ENCODE measurements at places on chromosomes 12 and 14.

DNA sequence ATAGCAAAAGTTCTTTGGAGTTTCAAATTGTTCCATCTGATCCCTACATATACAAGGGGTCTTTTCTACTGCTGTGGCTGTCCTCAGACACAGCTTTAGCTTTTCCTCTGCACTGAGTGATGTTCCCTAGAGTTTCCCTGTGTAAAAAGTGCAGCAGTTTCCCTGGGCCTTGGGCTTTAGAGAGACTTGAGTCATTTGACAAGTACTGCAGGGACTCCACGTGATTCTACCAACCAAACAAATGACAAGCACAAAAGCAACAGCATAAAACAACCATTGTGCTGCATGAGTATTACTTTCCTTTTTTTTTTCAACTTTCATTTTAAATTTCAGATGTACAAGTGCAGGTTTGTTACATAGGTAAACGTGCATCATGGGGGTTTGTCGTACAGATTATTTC lies 272.8 kb downstream of the PDZRN4 start:
- no peak for DNase-seq

DNA sequence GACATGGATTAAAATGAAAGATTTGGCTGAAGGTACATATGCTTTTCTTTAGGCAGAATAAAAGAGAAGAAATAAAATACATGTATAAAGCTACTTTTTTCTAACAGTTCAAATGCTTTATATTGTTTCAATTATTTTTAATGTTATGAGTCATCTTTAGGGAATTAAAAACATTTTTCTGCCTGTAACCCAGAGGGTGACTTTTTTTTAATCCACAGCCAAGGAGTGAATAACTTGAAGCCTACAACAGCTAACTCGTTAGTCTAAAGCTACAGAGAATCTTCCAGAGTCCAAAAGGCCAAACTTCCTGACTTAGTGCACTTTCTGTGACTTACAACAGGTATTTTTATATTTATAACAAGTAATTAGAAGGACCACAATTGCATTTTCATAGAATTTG lies 151.6 kb downstream of the SEC23A start:
- DNase-seq, result no peak

- no peak for DNase-seq
Measured at GRCh38 chr12:64273527-64274403, 51.7 kb upstream of the KICS2 start.

DNA sequence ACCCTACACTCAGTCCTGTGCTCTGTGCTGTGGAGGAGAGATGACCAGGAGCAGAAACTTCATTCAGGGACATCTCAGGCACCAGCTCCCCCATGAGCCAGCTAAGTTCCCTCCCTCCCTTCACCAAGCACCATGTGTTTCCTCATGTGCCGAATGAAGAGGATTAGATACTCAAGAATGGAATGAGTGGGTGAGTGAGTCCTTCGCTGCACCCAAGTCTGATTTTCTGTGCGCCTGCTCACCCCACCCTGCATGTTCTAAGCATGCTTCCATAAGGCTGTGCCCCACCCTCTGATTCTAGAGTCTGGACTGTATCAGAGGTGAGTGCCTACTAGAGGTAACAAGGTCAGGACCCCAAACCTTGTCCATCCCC lies 12.1 kb downstream of the SERPINA5 start:
- no peak for DNase-seq

DNA sequence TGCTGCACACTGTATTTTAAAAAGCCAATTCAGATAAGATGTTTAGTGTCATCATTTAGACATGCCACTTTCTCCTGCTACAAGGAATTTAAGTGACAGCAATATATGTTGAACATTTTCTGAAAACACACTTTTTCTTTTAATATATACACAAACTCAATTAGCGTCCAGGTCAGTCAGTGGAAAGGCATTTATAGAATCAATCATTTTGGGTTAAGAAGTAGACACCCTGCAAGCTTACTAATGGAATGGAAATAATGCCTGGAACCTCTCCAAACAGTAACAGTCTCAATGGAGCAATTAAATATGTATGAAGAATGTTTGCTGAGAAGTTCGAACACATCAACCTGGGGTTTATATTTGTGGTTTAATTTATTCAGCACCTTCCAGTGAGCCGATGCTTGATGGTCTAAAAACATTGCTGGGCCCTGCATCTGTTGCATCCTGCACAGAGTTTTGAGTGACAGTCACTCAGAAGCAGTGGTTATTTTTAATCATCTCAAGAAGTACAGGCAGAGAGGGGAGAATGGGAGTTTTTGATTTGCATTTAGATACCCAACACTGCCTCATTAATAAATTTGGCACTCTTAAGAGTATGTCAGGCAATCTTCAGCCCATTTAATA lies 410.7 kb downstream of the TMEM117 start:
- DNase-seq, result no peak
